ENCODE measurements at places on chromosomes 11 and 22.

GRCh38 chr11:101441747-101442146 is 142.1 kb downstream of the TRPC6 start:
- no peak for DNase-seq

DNA sequence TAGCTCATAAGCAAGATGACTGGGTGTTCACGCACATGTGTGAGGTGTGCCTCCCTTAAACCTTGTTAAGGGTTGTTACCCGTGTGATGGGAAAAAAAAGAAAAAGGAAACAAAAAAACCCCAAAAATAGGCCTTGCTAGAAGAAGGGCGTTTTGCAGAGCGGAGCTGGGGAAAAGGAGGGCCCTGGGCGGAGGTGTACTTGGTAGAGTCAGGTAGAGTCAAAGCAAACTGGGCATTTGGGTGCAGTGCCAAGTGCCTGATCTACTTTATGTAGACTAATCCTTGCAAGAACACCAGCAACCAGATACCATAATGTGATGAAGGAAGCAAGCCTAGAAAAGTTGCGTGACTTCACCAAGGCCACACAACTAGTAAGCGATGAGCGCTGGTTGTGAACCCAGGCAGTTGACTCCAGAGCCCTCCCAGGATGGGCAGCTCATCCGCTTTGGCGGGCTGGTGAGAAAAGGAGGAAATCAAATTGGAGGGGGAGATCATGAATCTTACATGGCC is 1.2 kb upstream of the TIRAP start:
- no peak for DNase-seq

- DNase-seq, result no peak
Measured at GRCh38 chr11:83241291-83241946, 44.7 kb downstream of the CCDC90B start.

DNA sequence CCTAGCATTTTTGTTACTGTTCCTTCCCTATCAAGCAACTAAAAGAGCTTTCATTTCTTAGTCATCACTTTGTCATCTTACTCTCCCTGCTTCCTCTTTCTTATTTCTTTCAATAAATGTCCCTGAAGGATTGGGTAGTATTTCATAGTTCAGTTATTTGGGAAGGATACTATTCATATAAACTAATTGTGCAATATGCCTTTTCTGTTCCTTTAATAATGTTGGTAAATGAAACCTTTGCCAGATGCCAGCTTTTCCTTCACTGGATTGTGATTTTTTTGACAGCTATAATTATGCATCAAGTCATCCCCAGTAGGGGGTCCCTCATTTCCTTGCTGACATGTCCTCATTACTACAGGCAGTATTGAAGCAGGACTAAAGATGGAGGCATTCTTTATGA is 101.7 kb downstream of the ATM start:
- no peak for DNase-seq

GRCh38 chr22:43004362-43005035 is 10.4 kb downstream of the PACSIN2 start:
- DNase-seq, result no peak

DNA sequence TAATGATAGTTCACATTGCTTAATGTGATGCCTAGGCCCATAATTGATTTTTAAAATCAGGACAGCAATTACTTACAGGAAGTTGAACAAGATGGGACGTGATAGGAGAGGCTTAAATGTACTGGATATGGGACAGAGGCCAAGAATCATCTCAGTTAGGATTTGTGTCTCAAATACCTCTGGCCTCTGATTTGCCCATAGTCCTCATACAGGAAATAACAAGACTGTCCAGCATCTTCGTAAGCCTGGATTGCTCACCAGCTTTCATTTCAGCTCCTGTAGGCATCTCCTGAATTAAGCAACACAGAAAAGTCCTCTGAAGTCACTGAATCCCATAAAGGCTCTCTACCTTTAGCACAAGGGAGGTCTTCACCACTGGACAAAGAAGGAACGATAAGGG is at the start of gene MRGPRX3:
Gene MRGPRX3 (plus strand): TSS at position 231 of the 400 bp plus-strand sequence. CDS start 4,632 bp downstream, outside the sequence.
- no peak for DNase-seq

DNA sequence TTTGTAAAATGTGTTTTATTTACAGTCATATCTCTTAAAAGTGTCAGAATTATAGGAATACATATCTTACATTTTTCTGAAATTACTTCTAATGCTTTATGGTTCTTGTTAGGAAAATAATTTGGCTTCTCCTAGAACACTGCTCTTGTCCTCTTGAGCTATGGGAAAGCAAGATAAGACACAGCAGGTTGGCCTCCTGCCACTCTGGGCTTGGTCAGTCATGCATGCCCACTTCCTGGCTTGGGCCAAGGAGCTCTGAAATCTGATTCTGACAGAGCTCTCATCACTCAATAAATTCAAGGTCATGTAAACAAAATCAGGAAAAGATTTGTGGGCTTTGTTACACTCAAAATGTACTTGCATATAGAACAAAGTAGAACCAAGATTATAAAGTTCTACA is 1036.0 kb downstream of the OPCML start:
- DNase-seq, result no peak

DNA sequence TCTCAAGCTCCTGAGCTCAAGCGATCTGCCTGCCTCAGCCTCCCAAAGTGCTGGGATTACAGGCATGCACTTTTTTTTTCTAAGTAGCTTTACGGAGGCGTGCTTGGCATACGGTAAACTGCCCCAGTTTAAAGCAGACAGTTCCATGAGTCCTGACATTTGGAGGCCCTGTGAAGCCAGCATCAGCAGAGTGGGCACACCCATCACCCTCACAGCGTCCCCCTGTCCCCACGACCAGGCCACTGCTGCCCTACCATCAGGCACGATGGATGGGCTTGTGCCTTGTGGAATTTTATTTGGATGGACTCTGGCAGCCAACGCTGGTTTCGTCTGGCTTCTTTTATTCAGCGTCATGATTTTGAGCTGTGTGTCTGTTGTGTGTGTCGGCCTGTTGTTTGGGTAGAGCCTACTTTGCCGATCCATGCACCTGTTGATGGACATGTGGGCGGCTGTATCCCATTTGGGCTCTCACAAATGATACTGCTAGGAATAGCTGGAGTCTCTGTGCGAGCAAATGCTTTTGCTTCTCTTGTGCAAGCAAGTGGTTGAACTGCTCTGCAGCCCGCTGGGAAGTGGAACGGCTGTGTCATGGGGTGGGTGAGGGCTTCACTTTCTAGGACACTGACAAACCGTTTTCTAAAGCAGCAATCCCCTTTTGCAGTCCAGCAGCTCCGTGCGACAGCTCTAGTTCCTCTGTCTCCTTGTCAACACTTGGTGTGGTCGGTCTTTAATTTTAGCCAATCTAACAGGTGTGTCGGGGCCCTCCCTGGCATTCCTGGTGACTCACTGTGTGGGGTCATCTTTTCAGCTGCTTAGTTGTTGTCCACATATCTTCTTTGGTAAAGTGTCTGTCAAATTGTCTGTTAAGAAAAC is 23.8 kb downstream of the KCNQ1 start:
- no peak for DNase-seq

DNA sequence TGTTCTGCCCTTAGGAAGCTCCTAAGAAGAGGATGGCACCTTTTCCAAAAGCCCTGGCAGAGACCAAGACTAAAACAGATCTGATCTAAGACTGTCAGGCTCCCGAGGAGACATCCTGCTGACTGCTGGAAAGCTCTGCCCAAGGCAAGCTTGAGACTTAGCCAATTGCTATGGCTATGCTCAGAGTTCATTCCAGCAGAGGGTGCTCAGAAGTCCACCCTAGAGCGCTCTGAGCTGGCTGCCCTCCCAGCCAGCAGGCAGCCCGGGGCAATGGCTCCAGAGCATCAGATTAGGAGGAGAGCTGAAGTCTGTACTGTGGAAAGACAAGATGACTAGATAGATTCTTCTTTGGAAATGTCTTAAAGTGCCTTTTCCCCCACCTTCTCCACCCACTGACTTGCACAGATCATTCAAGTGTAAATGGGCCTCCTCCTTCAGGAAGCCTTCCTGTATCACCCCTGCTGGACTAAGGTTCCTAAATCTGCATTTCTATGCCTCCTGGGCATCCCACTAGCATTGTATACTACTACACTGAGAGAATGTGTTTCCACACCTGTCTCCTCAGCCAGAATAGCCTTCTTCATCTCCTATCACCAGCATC is 23.4 kb downstream of the LRRC55 start:
- DNase-seq, result no peak

- DNase-seq, result no peak
Measured at GRCh38 chr11:123920943-123921342, 18.5 kb upstream of the OR4D5 start.

DNA sequence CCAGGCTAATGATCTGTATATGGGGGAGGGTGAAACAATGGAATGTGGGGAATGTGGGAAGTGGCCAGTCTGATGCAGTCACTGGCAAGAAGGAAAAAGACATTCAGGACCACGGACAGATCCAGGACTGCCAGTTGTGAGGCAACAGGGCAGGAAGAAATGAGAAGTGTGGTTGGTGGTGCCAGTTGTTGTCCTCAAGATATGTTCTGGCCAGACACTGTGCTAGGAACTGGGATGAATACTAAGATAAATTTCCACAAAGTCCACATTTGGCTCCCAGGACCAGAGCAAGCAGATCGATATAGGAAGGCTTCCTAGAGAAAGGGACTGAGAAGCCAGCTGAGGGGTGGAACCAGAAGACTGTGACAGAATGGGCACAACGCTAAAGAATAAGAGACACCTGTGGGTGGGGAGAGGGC is 6.8 kb upstream of the TPBGL start:
- DNase-seq, result no peak

- DNase-seq, result no peak
Measured at GRCh38 chr11:117796456-117796871, 552 bp downstream of the DSCAML1 start.

GRCh38 chr22:24805790-24806662 is at the start of gene SGSM1:
TSS of gene SGSM1 (plus strand) at chr22:24806211. CDS start at chr22:24806326, 115 bp downstream.
- DNase-seq, result peak; percentile 75

DNA sequence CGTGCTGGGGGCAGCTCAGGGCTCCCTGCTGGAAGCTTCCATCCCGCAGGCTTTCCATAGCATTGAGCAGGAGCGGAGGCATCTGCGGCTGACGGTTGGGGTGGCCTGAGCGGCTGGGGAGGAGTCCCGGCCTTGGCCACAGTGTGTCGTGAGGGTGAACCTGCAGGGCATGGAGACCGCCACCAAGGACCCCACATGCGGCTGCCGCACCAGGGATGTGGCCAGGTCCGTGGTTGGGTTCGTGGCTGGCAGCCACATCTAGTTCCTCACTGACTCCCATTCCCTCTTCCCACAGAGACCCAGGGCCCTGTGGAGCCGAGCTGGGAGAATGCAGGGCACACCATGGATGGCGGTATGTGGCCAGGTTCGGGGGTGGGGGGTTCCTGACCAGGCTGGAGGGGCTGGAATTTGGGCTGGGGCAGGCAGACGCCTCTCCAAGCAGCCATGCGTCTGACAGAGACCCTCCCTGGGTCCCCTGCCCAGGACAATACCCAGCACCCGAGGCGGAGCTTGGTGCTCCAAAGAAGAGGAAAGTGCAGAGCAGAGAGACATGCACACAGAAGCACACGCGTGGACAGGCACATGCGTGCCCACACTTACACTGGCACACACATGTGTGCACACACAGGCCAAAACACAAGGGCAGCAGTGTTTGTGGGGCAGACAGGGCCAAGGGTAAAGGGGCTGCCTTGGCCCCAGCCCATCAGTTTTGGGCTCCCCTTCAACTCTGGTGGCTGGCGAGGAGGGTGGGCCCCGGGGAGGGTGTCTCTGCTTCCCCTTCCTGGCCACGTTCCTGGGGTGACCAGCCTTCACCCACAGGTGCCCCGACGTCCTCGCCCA is 2.7 kb downstream of the MUC5B start:
- DNase-seq, result peak; percentile 31

- DNase-seq, result no peak
Measured at GRCh38 chr11:104925850-104926249, 27.6 kb upstream of the CASP12 start.

GRCh38 chr22:37162221-37163095 is 12.7 kb upstream of the IL2RB start:
- no peak for DNase-seq

DNA sequence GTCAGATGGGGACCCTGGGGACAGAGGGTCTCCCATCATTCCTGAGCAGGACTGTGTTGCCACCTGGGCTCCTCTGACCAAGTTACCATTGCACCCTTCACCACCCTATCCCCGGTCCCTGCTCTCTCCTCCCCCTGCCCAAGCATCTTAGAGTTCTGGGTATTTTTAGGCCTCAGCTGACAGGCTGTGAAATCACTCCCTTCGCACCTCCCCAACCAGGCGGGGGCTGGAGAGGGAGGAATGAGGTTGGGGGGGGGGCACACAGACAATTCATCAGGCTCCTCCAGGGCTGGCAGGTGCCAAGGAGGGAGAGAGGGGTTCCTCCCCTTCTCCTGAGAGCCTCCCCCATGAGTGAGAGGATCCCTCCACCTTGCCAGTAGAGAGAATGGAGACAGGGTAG is 9.0 kb downstream of the SYT7 start:
- DNase-seq, result no peak

DNA sequence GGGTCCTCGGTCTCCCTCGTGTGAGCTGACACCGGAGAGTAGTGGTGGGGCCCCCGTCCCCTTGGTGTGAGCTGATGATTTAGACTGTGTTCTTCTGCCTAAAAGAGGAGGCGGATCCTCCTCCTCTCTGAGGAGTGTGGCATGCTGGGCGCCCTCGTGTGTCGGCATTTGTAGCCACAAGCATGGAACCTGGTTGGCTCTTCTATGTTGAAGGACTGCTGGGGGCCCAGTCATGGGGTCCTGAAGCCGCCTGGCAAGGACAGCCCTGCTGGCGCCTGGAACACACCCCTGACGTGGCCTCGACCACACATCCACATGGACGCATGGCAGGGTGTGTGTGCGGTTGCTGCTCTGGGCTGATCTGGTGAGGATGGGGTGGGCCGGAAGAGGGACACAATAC is 50.2 kb downstream of the AP2A2 start:
- peak; percentile 65 for DNase-seq

DNA sequence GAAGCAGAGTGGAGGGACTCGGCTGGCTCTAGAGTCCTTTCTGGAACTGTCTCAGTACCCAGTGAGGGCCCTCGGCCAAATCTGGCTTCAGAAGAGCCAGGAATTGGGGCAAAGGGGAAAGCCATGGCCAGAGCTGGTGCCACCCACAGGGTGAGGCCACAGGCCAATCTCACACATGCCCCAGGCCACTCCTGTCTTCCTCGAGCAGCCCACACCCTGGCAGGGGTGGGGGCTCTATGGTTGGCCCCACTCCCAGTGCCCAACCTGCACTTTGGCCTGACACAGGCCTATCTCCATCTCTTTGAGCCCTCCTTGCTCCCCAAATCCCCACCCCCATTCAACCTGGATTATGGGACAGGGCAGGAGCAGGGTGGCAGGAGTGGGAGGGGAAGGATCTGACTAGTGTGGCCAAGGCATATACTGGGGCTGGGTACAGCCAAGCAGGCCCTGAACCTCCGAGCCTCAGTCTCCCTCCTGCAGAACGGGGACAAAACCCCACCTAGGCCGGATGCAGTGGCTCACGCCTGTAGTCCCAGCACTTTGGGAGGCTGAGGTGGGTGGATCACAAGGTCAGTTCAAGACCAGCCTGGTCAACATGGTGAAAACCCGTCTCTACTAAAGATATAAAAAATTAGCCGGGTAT is 6.9 kb downstream of the TST start:
- no peak for DNase-seq

- no peak for DNase-seq
Measured at GRCh38 chr11:128546916-128547315, 40.4 kb downstream of the ETS1 start.

GRCh38 chr11:46918083-46918787 is at the start of gene LRP4:
TSS of gene LRP4 (minus strand) at chr11:46918550. CDS start at chr11:46918379, 171 bp downstream.
- DNase-seq, result peak; percentile 82
